ENCODE measurements at places on chromosomes 2 and 18.

DNA sequence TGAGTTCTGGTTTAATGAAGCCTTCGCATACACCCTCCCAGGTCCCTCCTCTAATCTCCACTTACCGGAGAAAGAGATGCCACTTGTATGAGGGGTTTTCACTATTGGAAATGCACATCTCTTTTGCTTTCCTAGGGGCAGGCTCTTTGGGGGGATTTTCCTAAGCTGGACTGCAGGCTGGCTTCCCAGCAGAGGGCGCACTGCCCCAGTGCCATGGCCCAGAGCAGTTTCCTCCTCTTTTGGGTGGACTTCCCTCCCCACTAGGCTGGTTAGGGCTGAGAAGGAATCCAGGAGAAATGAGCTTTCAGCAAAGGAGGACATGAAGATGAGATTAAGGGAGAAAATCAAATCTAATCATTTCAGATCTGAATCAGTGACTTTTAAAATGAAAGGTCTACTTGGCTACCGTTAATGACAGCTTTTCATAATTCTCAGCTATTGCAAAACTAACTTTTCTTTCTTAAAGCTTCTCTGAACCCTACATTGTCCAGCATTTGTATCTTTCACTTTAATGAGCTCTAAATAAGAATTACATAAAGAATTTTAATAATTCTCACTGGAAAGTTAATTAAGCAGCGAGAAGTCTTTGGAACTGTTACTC lies 784.1 kb upstream of the FANCL start:
- DNase-seq: peak; percentile 1

- DNase-seq: no peak
Measured at GRCh38 chr2:169363560-169364150, 1.3 kb upstream of the LRP2 start.

DNA sequence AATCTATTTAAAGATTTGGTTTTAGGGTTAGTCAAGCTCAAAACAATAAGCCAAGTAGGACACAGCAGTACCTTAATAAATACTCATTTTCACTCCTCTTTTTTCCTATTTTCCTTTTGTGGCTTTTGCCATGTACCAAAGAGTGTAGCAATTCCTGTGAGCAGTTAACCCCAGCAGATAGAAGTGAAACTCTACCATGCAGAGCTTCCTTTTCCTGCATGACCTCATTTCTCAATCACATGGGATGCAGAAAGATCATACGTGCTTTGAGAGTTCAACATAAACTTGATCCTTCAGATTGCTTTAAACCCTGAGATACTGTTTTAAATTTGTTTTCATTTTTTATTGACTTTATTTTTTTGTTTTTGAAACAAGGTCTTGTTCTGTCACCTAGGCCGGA lies 99.1 kb upstream of the ARHGAP15 start:
- DNase-seq: no peak

GRCh38 chr2:227025510-227025909 lies 138.5 kb downstream of the COL4A4 start:
- no peak for DNase-seq

- no peak for DNase-seq
Measured at GRCh38 chr2:59427980-59428379, 1125.5 kb downstream of the BCL11A start.

- DNase-seq: no peak
Measured at GRCh38 chr18:49015886-49016647, 65.3 kb upstream of the SMAD7 start.

DNA sequence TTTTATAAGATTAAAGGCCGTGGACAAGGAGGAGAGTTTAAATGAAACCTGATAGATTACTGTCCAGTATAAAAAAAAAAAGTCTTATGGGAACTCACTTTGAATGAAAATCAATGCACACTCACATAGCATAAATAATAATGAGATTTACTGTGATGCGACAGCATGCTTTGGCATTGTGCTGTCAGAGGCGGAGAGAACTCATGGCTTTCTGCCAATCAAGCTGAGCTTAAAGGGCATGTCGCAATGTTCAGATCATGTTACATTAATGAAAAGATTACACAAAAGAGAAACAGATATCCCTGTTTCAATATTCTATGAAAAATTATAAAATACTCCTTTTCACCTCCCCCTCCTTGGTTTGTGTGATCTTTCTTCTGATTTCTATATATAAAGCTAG lies 310.8 kb downstream of the ERBB4 start:
- DNase-seq: peak; percentile 66

DNA sequence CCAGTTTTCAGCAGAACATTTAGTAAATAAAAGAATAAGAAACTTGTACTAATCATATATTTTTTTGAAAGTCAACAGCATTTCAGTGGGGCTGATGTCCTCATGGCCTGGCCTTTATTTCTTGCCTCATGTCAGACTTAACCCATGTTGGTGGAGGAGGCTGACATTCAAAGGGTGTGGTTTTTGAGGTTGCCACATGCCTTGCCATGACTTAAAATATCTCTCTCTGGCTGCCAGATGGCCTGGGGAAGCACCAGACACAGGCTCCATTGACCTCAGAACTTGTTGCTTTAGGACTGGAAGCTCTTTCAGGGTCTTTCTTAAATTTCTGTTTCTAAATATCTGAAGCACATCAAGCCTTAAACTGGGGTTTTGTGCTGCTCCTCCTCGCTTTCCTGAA lies 32.5 kb upstream of the CD28 start:
- no peak for DNase-seq

DNA sequence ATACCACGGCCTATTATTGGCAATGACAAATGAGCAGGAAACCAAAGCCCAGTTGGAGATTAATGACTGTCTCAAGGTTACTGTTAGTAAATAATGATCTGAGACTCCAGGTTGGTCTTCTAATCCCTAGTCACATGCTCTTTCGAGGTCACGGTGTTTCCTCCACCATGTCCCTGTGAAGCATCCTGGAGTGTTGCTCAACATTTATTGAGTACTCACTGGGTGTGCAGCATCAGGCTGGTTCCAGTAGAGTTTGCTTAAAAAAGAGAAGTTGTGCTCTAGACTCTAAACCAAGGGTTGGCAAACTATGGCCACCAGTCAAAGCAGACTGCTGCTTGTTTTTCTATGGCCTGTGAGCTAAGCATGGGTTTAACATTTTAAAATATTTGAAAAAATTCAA lies 263.8 kb upstream of the ATP5MC3 start:
- DNase-seq: no peak

- DNase-seq: peak; percentile 62
Measured at GRCh38 chr2:41853427-41854191, 194.2 kb upstream of the PKDCC start.

DNA sequence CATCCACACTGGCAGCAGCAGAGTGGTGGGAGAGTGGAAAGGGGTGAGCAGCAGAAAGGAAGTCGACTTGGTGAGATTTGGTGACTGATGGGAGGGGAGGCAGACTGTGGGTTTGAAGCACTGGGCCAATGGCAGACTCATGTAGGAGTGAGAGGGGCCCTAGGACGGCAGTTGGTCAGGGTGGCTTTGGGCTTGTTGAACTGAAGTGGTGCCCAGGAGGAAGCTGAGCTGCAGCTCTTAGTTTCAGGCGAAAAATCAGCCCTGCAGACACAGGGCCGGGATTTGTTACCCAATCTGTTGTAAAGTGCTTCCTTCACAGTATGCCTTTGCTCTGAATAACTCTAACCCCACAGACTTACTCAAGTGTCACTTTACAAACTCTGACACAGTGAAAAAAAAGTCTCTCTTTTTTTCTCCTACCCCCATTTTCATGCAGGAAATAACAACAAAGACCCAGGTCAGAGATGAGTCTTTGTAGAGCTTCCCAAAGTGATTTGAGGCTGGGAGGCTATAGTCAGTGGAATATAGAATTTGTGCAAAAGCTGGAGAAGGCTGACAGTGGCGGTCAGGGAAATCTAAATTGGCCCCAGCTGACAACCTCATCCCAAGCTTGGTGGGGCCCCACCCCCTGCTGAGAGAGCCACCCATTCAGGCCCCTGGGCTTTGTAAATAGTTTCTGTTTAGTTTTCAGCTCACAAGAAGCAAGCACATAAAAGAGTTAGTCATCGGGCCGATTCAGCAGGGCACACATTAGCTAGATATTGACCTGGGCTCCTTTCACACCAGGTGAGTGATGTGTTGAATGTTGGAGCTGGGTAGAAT lies 226.9 kb downstream of the VAPA start:
- no peak for DNase-seq

DNA sequence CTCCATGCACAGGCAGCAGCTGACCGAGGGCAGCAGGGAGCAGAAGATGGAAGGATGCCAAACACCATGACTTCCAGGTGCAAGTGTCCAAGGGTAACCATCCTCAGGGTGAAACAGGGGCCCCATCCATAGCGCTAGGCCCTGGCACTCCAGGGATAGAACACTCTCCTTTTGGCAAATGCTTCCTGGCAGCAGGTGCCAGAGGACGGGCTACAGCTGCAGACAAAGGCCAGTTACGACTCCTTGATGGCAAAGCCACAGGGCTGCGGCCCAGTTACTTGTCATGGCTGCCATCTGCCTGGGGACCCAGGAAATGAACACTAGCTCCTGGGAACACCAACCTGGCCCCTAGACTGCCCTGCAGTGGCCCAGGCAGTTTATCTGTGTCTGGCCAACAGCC lies 178.8 kb downstream of the TMEM163 start:
- DNase-seq: no peak

DNA sequence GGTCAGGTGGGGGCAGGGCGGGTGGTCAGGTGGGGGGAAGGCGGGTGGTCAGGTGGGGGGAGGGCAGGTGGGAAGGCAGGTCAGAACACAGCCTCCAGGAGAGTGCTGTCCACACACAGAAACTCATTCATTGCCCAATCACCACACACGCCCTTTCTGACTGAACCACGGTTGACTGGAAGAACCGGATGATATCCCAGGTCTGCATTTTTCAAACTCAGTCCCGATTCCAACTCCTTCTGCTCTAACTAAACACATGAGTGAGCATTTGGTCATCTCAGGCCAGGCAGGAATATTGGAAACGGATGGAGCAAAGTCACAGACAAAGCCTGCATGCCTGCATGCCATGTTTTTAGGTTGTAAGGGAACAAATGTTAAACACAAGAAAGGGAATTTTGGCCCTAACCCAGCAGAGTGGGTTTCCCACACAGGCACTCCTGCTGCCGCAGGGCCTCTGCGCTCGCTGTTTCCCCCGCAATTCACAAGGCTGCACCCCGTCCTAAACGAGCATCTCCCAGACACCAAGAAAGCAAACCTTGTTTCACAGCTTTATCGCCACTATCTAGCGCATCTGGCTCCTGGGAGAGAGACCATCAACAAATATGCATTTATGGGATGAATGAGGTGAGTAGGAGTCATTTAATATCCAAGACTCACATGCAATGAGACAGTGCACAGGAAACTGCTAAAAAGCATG lies 100.1 kb downstream of the ZNF516 start:
- no peak for DNase-seq

DNA sequence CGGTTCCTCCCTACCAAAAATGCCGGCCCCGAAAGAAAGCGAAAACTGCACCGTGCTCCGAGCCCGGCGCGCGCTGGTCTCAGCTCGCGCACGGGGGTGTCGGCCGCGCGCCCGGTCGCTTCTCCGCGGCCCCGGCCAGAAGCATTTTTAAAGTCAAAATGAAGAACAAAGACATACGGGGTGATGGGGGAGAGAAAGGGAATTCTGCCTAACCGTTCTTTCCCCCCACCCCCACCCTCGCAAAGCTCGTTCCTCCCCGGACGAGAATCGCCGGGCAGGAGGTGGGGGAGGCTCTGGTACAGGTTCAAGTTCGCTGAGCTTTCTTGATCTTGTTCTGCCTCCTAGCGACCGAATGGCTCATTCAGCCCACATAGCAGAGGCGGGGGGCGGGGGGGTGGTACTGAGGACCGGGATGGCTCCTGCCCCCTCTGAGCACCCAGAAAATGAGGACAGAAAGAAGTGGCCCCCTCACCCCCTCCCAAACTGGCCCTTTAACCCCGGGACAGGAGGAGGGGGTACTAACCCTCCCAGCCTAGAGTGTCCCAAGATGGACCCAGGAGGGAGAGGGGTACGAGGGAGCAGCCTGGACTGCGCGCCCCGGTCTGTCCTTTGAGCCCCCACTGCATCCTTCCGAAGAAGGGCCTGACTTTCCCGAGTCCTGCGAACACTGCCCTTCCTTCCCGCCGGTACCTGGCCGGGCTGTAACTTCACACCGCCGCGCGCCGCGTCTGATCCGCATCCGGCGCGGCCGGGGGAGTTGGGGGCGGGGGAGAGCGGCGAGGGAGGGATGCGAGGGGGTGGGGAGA lies 3.1 kb downstream of the BCL11A start:
- no peak for DNase-seq

DNA sequence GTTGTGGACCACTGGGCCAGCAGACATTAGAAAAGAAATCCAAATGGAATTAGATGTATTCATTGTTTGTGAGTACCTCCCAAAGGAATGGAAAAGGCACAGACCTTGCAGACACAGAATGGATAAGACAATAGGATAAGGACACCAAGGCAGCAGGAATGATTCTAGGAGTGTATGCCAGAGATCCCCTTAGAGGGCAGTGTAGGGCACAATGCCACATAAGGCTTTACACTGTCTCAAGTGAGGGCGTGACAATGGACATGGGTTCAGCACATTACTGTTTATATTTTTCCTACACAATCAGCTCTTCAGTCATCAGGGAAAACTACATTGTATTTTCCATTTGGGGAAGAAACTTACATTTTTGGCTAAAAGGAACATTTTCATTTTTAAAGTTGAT lies 250.9 kb downstream of the PTH2R start:
- no peak for DNase-seq

GRCh38 chr18:73043211-73043610 lies 175.4 kb upstream of the NETO1 start:
- DNase-seq: no peak

DNA sequence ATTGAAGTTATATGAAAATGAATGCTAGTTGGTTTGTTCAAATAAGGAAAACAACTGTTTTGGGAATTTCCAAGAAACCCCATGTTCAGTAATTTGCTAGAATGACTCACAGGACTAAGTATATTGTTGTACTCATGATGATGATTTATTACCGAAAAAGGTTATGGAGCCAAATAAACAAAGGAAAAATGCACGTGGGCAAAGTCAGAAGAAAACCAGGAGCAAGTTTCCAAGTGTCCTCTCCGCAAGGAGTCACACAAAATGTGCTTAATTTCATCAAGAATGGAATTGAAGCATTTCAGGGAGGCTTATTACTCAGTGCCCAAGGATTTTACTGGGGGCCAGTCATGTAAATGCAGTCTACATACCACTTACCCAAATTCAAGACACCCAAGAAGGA lies 1652.4 kb upstream of the TMEFF2 start:
- no peak for DNase-seq

GRCh38 chr2:20122864-20123263 lies 71.4 kb upstream of the LAPTM4A start:
- no peak for DNase-seq

Data from SK-N-MC (cell line).